Inflammatory macrophage treated with lipopolysaccharide for 1 hour (primary cell): ENCODE measurements at places on chromosomes 5 and 9.

- DNase-seq = no peak
Observed at GRCh38 chr9:125754096-125754495, 6.9 kb downstream of the PBX3 start.

- DNase-seq = no peak
Observed at GRCh38 chr5:9533562-9534364, 12.1 kb downstream of the SEMA5A start.

GRCh38 chr9:129162497-129163197 is 15.4 kb downstream of the IER5L start:
- DNase-seq = no peak

DNA sequence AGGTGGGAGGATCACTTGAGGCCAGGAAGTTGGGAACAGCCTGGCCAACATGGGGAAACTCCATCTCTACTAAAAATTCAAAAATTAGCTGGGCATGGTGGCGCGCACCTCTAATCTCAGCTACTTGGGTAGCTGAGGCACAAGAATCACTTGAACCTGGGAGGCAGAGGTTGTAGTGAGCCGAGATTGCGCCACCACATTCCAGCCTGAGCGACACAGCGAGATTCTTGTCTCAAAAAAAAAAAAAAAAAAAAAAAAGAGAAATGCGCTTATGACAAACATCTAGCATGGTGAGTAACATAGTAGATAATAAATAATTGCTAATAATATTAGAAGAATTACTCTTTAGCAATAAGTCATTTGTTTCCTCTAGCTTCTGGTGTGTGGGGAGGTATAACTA is 25.9 kb downstream of the RUSC2 start:
- DNase-seq = no peak

GRCh38 chr9:76560481-76560922 is 101.5 kb downstream of the GCNT1 start:
- no peak for DNase-seq

DNA sequence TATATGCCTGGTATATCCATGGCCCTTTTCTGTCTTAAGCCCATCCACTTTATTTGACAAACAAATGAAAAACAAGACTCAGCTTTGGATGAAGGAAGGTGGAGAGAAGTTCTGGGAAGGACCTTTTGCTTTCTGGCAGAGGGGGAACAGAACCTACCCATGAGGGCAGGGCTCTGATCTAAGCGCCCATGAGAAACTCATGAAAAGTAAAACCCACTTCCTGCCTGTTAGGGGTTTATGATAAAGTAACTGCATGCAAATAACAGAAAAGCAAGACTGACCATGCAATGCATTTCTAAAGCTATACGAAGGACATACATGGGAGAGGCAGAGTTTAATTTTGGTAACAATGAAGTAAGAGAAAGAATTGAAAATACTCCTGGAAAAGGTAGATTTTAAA is 181.9 kb upstream of the ADRA1B start:
- DNase-seq = no peak

DNA sequence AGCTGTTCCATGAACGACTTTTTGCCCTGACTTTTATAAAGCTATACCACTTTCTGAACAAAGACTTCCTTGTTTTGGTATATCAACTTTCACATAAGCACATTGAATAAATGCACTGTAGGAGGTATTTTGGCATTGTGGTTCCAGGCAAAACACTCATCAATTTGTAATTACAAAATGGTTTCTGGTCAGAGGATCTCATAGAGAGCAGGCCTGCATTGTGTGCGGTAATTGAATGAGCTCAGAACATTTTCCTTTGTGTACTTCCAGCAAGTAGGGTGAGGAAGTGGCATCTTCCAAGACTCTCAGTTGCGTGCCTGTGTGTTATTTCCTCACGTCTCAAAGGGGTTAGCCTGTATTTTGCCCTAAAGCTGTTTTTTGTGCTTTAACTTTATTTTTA is 89.2 kb downstream of the PDE6A start:
- DNase-seq = no peak

DNA sequence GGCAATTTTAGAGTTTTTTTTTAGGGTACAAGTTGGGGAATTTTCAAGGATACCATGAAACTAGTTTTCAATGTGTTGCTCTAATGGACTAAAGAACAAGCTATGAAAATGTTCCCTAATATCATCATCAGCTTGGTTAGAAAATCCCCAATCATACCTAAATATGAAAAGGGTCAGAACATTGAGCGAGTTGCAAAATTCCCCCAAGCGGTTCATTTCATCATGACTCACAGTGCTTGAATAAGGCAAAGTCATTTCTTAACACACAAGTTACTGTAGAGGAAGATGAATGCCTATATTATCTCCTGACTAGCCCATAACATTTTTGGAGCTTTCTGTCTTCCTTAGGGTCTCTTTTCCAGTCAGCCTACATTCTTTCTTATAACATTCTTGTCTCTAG is 62.7 kb downstream of the ST8SIA4 start:
- DNase-seq = peak; percentile 97

GRCh38 chr5:34014626-34015025 is 6.8 kb upstream of the AMACR start:
- no peak for DNase-seq

GRCh38 chr5:39473156-39473775 is 48.5 kb upstream of the DAB2 start:
- DNase-seq = no peak

- no peak for DNase-seq
Observed at GRCh38 chr5:143886651-143887638, 75.0 kb downstream of the HMHB1 start.

GRCh38 chr5:142548739-142549275 is 137.1 kb downstream of the FGF1 start:
- peak; percentile 46 for DNase-seq
